ENCODE measurements at places on chromosomes 5 and 9. TPM values are rescaled to one million over a fixed set of nuclear protein-coding genes. Genes with fewer than 3 reads are reported as not detected.

The PCDHA8 gene
- not detected for total RNA-seq

The TAF11L12 gene
- total RNA-seq = not detected

The NTNG2 gene
- 0.77 TPM for total RNA-seq

The DEPDC1B gene
- 4.4 TPM for total RNA-seq

GRCh38 chr9:74783408-74783807 is 104.3 kb downstream of the TRPM6 start:
- no peak for DNase-seq

DNA sequence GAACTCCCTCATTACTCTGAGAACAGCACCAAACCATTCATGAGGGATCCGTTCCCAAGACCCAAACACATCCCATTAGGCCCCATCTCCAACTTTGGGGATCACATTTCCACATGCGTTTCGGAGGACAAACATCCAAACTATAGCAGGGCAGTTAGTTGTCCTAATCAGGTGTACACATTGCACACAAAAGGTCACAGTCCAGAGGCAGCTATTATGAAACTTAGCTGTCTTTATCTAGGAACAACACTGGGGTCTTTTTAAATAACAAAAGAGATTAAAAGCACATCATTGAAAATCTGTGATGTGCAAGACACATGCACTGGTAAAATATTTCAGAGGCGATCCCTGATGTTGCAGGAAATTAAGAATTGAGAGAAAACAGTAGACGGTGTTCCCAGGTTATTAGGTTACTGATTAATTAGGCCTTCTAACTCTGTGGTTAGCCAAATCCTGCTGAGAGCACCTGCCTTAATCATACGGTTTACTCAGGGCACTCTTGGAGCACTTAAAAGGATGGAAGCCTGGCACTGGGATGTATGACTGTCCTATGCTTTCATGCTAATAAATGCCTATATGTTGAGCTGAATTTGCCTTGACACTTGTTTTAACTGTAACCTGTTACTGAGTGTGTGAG is 1574.5 kb upstream of the WWC1 start:
- no peak for DNase-seq

- no peak for DNase-seq
Observed at GRCh38 chr9:97320080-97320642, 12.7 kb downstream of the CCDC180 start.

DNA sequence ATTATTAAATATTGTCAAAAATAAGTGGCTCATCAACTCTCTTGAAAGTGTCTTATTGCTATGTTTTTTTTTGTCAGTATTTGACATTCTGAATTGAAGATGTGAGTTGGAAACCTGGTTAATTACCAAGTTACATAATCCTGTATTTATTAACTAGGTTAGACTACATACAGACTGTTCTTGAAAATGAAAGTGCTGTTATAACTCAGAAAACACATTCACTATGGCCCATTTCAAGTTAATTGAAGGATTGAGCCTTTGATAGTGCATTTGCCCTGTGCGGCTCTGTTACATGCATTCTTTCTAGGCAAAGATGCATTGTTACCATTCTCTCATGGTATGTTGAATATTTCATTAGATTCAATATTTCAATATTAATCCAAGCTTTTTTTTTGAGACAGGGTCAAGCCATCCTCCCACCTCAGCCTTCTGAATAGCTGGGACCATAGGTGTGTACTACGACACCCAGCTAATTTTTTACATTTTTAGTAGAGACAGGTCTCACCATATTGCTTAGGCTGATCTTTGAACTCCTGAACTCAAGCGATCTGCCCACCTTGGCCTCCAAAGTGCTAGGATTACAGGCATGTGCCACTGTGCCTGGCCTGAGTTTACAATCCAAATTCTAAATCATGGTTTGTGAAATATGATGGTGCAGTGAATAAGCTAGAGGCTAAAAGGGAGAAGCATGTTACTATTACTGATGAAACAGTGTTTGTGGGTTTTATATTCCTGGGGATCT is 10.0 kb downstream of the CTNNA1 start:
- DNase-seq = no peak

GRCh38 chr5:146072595-146072994 is 32.8 kb downstream of the PLAC8L1 start:
- DNase-seq = no peak

GRCh38 chr5:59782856-59783255 is 110.7 kb downstream of the PDE4D start:
- no peak for DNase-seq

DNA sequence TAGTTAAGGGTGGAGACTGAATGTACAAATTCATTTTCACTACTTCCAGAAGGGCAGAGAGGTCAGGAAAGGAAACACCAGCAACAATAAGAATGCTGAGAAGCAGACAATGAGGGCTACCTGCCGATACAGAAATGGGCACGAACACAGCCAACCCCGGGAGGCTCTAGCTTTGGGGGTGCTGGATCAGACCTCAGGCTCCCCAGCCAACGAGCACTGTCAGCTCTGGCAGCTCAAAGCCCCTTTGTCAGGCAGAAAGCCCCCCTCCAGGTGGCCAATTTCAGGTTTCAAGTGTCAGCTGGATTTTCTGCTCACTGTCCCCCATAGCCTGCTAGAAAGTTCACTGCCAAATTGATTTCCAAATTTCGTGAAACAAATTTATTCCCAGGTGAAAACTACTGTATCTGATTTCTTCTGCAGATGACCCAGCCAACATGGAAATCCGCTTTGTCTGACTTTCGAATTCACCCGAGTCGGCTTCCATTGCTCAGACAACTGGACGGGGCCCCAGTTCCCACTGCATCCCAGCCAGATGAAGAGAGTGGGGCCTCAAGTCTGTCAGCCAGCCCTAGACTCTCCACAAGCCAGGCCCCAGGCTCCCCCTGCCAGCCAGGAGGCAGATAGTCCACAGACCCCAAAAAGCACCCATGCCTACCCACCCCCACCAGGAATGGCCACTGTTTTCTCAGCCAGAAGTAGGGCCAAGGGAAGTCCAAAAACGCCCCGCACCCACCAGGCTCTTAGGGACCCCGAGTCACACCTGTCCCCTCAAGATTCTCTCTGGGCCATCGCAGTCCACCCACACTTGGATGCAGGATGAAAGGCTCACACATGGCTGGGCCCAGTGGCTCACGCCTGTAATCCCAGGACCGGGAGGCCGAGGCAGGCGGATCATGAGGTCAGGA is 96.5 kb upstream of the PHYKPL start:
- DNase-seq = no peak

DNA sequence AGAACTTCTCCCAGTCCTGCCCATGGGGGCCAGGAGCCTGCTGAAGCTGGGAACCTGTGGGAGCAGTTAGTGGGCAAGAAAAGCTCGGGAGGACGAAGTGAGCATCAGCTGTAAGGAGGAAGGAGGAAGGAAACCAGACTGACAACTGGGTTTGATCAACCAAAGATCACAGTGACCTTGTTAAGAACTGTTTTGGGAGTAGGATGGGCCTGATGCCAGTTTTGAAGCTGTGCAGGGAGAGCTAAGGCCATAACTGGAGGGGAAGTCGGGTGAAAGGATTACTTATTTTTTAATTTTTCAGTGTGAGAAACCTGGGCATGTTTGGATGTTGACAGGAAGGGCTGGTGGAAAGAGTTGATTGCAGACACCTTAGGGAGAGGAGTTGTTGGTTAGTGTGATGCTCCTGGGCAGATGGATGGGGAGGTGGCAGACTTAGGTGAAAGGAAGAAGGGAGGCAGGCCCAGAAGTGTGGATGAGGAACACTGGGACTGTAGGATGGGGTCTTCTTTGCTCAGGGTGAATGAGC is 58.3 kb upstream of the KLF4 start:
- no peak for DNase-seq
